Activated CD8-positive, alpha-beta T cell treated with anti-CD3 and anti-CD28 coated beads for 36 hours (primary cell): ENCODE measurements at places on chromosomes 13 and 19. TPM values are rescaled to one million over a fixed set of nuclear protein-coding genes. Genes with fewer than 3 reads are reported as not detected.
A peak's percentile ranks its signal among the peaks of the same experiment; 100 is the strongest.

ZFR2 gene
- total RNA-seq = 0.23 TPM

CACNG7 gene
- not detected for total RNA-seq

DNA sequence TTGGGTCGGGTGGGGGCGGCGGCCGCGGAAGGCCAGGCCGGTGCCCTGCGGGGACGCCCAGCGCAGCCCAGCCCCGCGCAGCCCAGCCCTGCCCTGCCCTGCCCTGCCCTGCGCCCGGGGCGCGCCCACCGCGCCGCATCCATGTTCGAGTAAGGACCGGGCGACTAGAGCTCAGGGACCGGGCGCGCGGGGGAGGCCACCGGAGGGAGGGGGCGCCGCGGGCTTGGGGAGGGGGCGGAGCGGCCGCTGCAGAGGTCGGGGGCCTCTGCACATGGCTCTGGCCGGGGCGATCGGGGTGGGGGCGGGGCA, 169 bp downstream of the GRAMD1A start:
- DNase-seq = no peak

- DNase-seq = no peak
These were observed 17.1 kb upstream of the GPC5 start for GRCh38 chr13:91381371-91381770.

DNA sequence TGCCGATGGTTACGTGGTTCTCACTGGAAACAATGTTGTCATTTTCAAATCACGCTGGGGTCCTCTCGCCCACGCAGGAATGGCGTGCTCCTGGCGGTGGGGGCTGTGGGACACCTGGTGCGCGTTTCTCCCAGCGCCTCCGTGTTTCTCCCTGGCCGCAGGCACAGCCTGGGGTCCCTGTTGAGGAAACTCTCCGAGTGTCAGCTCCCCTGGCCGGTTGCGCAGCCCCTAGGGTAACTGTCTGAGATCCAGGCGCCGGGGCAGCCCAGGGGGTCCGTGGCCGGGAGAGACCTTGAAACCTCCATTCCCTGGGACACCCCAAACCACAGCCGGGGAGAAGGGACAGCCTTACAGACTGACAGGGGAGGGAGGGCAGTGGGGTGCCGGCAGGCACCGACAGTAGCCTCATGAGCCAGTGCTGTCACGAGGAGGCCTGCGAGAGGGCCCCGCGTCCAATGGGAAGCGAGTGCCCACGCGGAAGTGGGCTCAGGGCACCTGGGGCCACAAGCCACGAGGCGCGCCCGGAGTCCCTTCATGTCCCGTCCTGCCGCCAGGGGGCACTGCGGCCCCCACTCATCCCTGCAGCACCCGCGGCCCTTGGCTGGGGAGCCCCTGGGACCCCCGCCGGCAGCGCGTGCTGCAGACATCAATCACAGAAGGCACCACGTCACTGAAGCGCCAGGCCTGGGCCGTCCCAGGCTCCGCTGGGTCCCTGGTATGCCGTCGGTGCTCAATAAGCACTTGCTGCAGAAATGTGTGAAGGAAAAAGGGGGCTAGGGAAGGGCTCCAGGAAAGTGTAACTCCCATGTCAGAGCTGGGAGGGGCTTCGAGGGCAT, 9.5 kb downstream of the ADAMTSL5 start:
- peak; percentile 87 for DNase-seq

GRCh38 chr13:22915442-22916082, 265.2 kb upstream of the SGCG start:
- DNase-seq = no peak

- DNase-seq = no peak
These were observed 64.1 kb downstream of the DOCK9 start for GRCh38 chr13:98913741-98914140.

GRCh38 chr13:93450191-93450621, 223.6 kb downstream of the GPC6 start:
- DNase-seq = no peak

GRCh38 chr13:88124142-88124541, 453.0 kb downstream of the SLITRK5 start:
- DNase-seq = no peak

- DNase-seq = no peak
These were observed 2.4 kb downstream of the PIK3R2 start for GRCh38 chr19:18155095-18156087.
